Osteocyte (in vitro differentiated cells): ENCODE measurements at places on chromosomes 16 and 17.

DNA sequence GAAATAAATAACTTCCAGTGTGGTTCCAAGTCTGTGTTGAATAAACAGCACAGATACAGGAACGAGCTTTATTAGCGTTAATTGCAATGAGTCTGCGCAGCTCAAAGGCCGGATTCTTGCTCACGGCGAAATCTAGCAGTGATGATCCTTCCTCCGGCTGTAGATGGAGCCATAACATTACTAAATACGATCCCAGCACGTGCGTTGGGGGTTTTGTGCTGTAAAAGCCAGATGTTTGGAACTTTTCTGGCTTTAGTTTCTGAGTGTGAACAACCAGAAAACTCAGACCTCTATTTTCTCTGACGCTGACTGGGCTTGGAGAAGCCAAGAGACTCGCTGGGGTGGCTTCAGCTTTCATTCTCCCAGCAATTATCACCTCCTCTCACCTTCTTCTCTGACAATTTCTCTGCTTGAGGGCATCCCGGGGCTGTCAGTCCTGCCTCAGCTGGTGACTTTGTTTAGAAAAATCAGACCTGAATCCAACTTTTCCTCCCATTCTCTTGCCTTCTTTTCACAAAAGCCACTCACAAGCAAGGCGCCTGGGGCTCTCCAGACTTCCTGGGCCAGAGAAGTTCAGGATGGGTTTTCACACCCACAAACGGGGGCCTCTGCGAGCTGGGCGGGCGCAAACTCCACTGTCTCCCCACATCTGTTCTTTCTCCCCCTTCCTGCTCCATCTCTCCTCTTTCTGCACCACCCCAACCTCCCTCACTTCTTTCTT, 47.1 kb upstream of the AKTIP start:
- no peak for DNase-seq

GRCh38 chr16:15055141-15056053, 477 bp downstream of the NTAN1 start:
- DNase-seq = no peak

- DNase-seq = no peak
Measured at GRCh38 chr17:46943501-46944393, 20.8 kb downstream of the GOSR2 start.

GRCh38 chr16:75238132-75238852, 13.1 kb downstream of the BCAR1 start:
- no peak for DNase-seq

DNA sequence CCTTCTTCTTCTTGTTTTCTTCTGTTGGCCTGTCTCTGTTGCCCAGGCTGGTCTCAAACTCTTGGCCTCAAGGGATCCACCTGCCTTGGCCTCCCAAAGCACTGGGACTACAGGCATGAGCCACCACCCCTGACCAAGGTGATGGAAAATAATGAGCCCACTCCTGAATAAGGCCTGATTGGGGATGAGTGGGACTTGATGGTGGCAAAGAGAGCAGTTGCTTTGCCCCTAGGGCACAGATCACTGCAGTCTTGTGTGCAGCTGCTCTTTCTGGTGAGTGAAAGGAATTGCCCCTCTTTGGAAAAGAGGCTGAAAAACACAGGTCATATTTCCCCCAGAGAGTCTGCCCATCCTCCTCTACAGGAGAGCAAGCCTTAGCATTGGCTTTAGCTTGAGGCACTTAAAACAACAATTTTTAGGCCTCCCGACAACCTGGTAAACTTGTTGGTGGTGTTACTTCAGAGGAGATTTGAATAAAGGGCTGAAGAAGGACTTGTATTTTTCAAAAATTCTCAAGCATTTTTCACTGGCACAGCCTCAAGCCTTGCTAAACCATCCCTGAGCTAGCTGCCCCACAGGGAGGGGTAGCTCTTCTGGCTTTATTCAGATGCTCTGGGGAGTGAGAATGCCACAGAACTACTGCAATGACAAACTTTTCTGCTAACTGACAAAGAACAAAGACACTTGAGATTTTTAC, 6.1 kb upstream of the PDP2 start:
- DNase-seq = no peak

DNA sequence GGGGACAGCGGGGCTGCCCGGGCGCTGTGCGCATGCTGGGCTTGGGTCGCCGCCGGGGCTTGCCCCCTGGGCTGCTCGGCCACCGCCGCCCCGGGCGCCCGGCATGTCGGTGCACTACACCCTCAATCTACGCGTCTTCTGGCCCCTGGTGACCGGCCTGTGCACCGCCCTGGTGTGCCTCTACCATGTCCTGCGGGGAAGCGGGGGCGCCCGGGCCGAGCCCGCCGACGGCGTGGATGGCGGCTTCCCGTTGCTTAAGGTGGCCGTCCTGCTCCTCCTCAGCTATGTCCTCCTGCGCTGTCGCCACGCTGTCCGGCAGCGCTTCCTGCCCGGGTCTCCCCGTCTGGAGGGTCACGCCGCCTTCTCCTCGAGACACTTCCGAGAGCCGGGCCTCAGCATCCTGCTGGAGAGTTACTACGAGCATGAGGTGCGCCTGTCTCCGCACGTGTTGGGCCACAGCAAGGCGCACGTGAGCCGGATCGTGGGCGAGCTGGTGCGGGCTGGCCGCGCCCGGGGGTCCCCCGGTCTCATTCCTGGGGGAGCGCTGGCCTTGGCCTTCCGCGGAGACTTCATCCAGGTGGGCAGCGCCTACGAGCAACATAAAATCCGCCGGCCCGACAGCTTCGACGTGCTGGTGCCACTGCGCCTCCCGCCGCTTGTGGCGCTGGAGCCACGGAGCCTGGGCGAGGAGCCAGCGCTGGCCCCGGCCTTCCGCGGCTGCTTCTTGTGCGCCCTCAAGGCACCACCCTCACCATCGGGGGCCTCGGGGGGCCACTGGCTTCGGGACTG, 789 bp downstream of the ITPRIPL2 start:
- DNase-seq = peak; percentile 85

DNA sequence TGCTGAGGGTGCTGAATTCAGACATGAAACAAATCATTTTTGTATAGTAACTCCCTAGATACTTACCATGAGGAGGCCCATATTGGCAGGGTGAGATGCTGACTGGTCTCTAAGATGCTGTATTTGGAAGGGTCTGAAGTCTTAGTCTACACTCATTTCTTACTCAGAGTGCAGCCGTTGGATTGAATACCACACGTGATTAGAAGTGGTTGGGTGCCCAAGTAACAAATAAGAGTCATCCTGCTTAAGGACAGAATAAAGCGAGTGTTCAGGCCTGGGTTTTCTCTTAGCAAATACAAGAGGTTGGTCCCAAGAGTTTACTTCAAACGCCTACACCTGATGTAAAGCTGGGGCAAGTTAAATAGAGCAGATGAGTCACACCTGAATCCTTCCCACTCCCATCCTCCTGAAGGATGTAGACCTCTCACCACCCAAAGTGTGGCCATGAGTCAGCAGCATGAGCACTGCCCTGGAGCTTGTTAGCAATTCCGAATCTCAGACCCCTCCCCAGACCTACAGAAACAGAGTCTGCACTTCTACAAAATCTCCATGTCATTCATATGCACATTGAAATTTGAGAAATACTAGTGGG, 284.6 kb upstream of the CDH5 start:
- DNase-seq = no peak

GRCh38 chr16:16126896-16127295, 96.4 kb downstream of the ABCC6 start:
- DNase-seq = no peak

DNA sequence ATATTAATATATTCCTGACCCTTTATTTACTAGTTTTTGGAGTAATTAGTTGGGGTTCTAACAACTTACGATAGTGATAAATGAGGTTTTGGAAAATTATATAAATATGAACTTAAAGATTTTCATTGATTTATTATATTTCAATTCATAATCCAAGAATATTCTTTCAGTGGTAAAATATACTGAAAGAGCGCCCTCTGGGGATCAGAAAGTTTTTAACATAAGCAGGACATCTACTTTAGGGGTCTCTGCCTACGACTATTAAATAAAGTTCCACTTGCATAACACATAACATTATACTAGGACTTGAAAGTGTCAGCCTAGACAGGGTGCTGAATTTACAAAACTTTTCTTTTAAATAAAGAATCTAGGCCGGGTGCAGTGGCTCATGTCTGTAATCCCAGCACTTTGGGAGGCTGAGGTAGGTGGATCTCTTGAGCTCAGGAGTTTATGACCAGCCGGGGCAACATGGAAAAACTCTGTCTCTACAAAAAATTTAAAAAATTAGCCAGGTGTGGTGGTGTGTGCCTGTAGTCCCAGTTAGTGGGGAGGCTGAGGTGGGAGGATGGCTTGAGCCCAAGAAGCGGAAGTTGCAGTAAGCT, 15.6 kb downstream of the RFWD3 start:
- DNase-seq = no peak
